Stimulated activated CD4-positive, alpha-beta T cell treated with anti-CD3 and anti-CD28 coated beads, Interleukin-12 subunit alpha, Interleukin-12 subunit beta, amount 100 ng/mL, for 4 hours (primary cell): ENCODE measurements at places on chromosomes 5 and 9.

- DNase-seq, result no peak
Observed at GRCh38 chr9:99221266-99221620, 499 bp downstream of the ALG2 start.

DNA sequence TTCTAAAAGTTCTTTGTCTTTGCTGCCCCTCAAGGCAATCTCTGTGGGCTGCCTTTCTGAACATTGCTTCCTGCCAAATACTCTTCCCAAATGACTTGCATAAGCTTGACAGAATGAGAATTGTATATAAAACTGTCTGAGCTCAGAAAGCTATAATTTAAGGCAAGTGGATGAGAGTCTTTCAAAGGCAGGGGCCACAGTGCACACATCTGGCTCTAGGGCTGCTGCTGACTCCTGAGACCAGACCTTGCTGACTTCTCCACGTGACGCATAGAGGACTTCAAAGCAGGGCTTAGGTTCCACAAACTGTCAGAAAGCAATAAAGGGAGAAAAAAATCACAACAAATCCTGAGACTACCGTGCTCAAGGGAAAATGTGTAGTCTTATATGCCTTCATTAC is 79.4 kb upstream of the DIRAS2 start:
- DNase-seq, result no peak

GRCh38 chr9:110977259-110977709 is 61.0 kb downstream of the LPAR1 start:
- no peak for DNase-seq

- no peak for DNase-seq
Observed at GRCh38 chr5:9619331-9620092, 10.6 kb downstream of the TAS2R1 start.

- no peak for DNase-seq
Observed at GRCh38 chr9:3125602-3126405, 281.9 kb upstream of the PUM3 start.

- no peak for DNase-seq
Observed at GRCh38 chr9:79057576-79057975, 514.2 kb upstream of the TLE4 start.

GRCh38 chr5:88254320-88254719 is 14.3 kb downstream of the TMEM161B start:
- no peak for DNase-seq

DNA sequence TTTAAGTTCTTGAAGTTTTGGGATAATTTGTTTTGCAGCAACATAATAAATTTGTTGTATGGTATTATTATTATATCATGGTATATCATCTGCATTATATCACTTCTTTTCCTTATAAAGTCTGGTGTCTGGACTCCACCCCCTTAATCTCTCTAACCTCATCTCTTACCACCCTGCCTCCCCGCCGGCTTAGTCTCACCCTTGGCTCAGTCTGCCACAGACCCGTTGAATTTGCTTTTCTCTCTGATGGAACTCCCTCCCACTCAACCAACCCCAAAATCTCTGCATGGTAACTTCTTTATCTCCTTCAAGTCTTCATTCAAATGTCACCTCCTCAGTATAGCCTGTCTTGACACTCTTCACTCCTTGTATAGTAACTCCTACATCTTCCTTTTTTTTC is 29.6 kb upstream of the MATR3 start:
- no peak for DNase-seq

- no peak for DNase-seq
Observed at GRCh38 chr5:65970481-65971367, 44.3 kb downstream of the ERBIN start.

DNA sequence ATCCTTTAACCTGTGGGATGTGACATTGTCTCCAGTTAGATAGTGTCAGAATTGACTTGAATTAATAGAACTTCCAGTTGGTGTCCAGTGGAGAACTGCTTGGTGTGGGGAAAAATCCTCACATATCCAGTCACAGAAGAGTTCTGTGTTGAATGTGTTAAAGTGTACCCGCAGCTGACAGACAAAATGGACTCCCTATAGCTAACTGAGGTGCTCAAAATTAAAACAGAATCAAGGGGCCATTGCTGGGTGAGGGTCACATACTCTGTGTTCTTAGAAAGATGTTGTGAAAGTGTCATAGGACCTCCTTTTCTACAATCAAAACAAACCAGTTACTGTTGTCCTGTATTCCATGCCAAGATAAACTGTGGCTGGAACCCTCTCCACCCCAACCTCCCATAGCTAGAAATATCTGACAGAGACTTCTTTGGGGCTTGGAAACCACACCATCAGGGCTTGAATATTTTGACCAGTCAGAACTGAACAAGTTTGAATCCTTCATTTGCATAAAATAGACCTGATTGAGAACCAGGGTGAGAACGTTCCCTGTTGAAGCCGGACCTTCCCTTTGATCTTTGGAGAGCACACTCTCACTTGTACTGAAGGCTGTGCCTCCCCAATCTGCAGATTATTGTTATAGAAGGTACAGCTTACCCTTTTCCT is 164.0 kb upstream of the ZNF608 start:
- DNase-seq, result no peak
